Tibial nerve (tissue), 4 donors: ENCODE measurements at places on chromosomes 3 and 15.

DNA sequence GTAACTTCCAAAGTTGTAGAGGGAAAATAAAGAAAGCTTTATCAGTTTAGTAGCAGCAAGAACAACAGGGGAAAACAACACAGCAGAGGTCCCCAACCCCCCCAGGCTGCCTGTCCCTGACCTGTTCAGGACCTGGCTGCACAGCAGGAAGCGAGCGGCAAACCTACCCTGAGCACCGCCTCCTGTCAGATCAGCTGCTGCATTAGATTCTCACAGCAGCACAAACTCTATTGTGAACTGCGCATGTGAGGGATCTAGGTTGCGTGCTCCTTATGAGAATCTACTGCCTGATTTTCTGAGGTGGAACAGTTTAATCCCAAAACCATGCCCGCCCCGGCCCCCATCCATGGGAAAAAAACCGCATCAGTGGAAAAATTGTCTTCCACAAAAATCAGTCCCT is 40.3 kb downstream of the USP50 start:
- no peak for DNase-seq

DNA sequence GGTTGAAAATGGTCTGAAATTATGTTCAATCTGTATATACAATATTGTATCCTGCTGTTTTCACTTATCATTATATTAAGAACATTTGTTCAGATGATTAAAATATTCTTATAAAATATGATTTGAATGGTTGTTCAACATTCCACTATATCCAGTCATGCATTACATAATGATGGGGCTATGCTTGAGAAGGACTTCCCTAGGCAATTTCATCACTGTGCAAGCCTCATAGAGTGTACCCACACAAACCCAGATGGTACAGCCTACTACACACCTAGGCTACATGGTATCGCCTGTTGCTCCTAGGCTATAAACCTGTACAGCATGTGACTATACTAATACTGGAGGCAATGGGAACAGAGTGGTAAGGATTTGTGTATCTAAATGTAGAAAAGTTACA is 30.5 kb downstream of the SLC7A14 start:
- no peak for DNase-seq

DNA sequence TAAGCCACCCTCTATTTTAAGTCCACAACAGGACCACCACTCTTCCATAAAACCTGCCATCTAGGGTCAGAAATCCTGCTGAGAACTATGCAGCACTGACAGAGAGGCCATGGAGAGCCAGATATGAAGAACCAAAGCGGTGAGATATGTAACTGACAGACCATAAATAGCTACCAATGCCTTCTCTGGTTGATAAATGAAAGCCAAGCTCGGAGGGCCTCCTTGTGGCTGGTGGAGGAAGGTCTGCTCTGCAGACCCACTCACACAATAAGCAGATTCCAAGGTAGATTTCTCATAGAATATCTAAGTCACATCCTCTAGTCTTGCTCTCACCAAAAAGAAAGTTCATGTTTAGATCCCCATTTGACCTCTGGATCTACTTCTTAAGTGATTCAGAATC is 38.9 kb downstream of the RYK start:
- no peak for DNase-seq

GRCh38 chr15:58249646-58250312 is 111.6 kb downstream of the AQP9 start:
- DNase-seq = no peak

DNA sequence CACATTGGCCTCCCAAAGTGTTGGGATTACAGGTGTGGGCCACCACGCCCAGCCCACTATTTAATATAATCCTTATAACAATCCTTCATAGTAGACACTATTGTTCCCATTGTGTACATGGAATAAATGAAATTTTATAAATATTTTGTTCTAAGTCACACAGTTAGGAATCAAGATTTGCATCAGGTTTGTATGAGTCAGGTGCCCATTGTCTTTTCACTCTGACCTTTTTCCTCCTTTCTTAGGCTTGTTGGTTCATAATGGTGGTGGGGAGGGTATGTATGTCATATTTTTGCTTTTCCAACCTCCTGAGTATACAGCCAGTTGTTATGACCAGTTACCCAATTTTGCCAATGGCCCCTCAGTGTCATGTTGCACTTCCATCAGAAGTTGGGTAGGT is 18.0 kb upstream of the SLC30A4 start:
- no peak for DNase-seq
